ELF-1 (cell line): ENCODE measurements at places on chromosomes 1 and 21.

- DNase-seq, result no peak
Measured at GRCh38 chr1:110233861-110234260, 23.7 kb downstream of the KCNC4 start.

DNA sequence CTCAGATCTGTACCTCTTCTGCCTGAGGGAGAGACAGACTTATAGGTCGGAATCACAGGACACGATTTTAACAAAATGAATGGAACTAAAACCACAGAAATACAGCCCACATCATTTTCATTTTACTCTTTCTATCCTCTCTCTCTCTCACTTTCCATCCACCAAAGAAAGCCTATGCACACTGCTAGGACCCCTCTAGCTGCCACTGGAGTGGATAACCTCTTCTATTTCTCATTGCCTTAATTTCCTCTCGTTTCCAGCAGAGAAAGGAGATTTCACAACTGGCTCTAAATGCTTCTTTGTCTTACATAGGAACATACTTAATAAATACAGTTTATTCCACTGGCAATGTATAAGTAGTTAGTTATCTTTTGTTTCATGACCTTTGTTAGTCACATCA lies 867.8 kb upstream of the ADGRL4 start:
- no peak for DNase-seq

DNA sequence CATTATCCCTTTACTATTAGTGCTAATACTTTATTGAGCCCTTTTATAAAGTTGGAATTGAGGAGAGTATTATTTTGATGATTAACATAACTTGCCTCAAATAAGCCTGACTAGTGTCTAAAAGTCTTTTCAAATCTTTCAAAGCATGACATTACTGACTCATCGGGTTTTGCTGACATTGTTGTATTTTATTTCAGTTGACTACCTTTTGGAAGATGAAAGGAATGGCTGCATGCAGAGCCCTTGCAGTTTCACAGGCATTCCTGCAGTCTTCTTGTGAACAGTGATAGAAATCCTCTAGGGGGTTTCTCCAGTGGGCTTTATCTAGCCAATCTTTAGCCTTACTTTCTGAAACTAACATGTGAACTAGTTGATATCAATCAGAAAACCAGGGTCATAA lies 43.0 kb upstream of the TMEM61 start:
- peak; percentile 16 for DNase-seq

GRCh38 chr1:85313888-85314696 lies 37.7 kb upstream of the BCL10 start:
- DNase-seq, result no peak

DNA sequence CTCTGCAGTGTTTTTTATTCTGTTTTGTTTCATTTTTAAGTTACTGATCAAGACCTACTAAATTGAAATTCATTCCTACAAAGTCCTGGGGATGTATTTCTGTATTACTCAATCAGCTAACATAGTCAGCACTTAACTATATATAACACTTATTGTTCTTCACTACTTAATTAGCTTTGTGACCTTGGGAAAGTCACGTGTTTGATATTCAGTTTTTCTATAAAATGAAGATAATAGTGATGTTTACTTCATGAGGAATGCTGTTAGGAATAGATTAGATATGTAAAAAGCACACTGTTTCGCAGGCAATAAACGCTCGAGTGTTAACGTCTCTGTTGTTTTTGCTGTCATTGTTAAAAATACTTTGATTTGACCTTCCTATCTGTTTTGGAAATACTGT lies 44.6 kb downstream of the CTTNBP2NL start:
- DNase-seq, result no peak

DNA sequence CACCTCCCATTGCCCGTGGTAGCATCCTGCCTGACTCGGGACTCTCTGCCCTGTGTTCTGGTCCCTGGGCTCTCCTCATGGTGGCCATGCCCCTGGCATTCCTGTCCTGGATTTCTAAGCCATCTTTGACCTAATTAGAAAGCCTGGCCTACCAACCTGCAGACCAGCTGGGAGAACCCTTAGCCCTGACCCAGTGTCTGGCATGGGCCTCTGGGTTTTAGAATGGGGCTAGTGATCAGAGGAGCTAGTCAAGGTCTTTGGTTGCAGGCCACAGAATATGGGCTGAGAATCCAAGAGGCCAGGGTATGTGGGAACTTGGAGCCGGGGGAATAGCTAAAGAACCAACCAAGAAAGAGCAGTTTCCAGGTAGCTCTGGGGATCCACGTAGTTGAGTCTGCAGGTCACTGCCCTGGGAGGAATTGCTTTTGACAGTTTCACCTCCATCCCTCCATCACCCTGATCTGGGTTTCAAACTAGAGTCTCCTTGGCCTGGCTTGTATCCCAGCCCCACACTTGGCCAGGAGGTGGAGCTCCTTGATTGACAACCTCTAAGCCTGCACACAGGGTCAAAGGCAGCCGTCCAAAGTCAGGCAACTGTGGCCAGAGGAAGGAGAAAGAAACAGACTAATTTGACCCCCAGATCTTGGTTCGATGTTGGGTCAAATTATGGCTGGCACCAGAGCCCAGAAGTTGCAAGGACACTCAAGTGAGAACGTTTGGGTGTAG lies 54.7 kb upstream of the ABCG1 start:
- peak; percentile 55 for DNase-seq

DNA sequence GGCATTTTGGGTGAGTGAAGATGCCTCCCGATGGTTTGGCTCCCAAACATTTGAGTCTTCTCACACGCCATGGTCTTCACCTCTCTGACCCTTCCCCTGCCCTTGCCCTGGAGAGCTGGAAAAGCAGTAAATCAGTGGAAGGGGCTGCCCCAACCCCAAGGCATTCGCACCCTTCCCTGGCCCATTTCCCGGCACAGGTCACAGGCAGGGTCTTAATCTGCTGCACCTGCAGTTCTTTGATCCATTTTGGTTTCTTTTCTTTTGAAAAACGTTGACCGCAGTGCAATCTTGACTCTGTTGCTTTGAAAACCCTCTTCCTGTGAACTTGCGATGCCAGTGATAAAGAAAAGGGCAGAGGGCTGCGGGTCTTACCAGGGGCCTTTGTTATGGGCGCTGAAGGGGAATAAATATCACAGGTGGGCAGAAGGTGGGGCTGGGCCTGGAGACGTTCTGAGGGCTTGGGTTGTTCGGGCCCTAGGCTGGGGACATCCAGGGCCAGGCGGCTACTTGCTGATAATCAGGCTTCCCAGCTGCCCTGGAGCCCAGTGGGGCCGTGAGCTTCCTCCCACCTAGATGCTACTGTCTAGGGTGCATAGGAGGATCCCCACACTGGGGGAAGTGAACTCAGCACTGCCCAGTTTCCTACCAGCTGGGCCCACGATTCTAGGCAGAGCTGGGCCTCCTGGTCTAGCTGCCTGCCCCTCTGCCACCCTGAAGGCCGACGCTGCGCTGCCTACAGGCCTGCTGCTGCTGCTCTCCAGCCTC lies 38.6 kb upstream of the EPS8L3 start:
- no peak for DNase-seq

DNA sequence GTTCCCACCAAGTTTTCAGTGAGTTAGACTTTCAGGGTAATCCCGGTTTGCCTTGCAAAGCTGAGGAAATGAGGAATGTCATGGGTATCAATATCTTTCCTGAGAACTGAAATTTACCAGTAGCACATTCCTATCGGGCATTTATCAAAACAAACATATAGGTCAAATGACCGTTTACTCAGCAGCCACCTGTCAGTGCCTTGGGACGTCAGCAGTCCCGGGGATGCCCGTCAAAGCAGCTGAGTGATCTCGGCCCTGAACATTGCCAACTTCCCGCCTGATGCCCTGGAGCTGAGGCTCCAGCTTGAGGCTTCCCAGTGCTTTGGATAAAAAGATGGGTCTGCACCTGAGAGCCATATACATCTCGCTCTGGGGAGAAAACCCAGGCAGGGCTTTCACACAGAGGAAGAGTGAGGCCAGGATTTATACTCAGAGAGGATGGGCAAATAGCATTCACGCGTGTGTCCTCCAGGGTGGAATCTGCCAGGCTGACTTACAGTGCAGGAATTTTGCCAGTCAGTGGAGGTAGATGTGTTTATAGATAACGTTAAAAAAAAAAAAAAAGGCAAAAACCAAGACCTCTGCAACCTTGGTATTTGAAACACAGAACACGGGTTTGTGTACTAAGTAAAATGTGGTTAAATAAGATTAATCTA lies 435.7 kb upstream of the VAMP3 start:
- peak; percentile 12 for DNase-seq

DNA sequence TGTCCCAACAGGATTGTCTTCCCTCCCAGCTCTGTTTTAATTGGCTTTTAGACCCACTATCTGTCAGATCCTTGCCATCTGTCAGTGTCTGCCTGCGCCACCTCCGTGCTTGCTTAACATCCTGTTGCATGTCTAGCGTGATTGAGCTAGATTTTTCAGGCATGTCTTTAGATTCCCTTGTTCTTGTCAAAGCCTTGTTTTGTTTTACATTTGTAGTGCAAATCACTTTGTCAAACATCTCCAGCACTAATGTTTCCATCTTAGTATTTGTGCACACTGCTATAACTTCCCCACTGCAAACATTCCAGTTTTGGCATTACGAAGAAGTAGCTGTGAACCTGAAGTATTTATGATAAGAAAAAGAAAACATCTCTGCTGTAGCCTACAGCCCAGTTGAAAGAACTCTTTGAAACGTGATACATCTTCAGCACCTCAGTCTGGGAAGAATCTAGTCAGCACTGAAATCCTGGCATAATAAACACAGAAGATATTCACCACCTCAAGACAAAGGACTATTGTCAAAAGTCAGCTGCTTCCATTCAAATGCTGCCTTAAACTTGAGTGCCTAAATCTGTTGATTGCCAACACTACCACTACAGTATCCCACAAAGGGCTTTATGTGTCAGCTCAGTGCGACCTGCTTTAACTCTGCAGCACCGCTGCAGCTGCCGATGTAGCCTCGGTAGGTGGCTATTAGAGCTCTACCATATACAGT lies 105.0 kb downstream of the FNBP1L start:
- DNase-seq, result no peak

DNA sequence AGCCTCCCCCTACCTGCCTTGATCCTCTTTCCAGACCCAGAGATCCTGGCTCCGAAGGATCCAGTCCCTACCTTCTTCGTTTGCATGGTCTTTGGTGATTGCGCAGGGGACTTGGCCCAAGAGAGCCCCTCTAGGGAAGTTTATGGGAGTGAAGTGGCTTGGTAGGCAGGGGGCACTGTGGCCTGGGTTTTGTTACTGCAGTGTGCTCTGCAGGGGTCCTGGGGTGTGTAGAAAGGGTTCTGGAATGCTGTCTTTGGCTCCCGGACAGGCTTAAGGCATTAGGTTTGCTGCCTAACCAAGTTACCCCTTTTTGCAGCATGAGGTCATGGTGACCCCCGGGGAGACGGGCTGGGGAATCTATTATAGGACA lies 3.8 kb downstream of the ATP8B2 start:
- peak; percentile 83 for DNase-seq

DNA sequence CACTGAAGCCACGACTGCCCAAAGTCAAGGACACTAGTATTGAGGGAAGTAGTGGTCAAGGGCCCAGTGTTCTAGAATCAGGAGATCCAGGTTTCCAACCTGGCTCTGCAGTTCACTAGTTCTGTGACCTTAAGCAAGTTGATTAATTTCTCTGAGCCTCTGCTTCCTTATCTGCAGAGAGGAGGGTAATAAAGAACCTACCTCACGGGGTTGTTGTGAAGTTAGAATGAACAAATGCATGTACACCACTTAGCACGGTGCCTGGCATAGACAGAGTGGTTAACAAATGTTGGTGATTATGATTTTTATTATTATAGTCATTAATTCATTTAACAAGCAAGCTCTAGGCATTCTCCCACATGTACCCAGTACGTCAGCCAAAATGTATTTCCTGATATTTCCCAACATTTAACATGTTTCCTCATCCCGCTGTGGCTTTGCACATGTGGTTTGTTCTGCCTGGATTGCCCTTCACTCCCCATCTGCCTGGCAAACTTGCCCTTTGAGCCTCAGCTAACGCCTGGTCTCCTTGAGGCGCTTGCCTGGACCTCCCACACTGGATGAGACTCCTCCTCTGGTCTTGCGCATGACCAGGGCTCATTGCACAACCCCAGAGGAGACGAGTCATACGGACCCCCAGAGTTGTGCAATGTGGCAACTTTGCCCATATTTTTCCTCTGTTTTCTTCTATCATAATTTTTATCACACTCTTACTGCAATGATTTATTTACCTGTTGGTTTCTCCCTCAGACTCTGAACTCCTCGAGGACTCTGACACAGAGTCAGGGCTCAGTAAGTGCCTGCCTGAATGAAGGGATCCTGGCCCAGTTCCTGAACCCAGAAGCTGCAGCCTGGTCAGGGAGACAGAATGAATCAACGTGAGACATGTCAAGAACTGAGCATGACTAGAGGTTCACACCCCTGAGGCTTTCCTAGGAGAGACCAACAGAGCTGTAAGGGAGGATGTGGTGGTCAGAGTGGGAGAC lies 20.7 kb upstream of the MFSD2A start:
- DNase-seq, result no peak

GRCh38 chr1:241675983-241676382 lies 23.9 kb downstream of the WDR64 start:
- DNase-seq, result no peak

DNA sequence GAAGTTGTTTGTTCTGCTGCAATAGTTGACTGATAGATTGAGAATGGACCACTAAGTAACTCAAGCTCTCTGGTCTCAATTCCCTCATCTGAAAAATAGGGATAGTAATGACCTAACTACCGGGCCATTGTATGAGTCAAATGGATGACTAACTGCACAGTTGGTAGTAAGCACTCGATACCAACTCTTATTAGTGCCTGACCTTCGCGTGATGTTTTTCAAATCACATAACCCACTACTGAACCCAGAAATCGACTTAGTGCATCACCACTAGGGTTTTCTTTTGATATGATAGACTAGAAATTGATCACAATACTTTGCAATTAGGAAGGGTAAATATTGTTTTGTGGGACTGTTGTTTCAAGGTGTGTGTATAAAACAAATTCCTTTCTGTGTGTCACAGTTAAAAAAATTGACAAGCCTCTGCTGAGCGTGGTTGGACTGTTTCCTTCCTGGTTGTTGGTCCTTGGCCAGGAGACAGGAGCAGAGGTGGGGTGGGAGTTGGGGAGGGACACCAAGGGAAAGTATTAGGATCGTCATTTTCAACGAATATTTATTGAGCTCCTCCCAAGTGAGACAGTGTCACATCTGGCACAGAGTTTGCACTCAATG lies 54.0 kb upstream of the LRP8 start:
- DNase-seq, result no peak
